ENCODE measurements at places on chromosomes 6 and 20.

DNA sequence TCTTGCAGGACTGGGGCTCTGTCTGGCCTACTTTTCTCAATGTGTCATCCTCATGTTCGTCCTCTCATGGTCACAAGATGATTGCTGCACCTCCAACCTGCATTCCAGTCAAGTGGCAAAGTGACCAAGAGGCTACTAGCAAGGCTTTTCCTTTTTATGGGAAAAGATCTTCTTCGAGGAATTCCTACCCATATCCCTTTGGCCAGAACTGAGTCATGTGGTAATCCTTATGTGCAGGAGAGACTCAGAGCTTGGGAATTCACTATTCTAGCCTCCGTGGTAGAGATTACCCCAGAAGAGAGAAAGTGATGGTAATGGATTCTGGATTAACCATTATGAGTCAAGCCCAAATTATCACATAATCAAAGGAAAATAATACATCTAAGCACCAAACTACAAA is 162.7 kb downstream of the KCNQ5 start:
- no peak for DNase-seq

- no peak for DNase-seq
Measured at GRCh38 chr20:11672959-11673358, 244.7 kb upstream of the BTBD3 start.

- DNase-seq, result no peak
Measured at GRCh38 chr6:38877721-38878120, 162.6 kb downstream of the DNAH8 start.

- DNase-seq, result no peak
Measured at GRCh38 chr20:62141043-62141396, 2.2 kb downstream of the PSMA7 start.

DNA sequence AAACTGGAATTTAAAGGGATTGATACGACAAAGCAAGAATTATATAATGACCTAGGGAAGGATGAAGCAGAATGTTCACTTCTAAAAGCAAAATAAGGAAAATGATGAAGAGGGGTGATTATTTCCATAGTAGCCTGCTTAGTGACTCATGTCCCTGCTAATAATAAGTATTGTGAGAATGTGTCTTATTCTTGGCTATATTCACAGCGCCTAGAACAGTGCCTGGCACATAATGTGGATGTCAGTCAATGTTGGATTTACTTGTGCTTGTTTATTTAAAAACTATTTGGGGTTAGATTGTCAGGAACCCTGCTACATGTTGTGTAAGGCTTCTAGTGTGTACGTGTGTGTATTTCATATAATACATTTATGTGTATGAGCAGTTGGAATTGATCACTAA is 85.1 kb downstream of the ZFAND3 start:
- DNase-seq, result no peak

- DNase-seq, result no peak
Measured at GRCh38 chr20:37382482-37383120, 36.7 kb downstream of the SRC start.

DNA sequence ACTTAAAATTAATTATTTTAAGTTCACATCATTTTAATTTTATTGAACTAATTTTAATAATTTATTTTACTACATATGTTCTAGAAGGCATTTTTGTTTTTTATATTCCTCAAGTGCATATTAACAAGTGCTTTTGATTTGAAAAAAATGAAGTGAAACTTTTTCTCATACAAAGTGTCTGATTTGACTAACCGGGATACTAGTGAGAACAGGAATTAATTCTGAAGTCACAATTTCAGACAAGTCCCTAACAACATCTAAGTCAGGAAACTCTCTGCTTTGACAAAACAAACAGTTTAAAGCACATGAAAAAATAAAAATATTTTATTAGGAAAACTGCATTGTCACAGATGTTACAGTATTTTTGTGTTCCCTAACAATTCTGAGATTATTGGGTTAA is 1166.3 kb upstream of the CITED2 start:
- DNase-seq, result no peak

- DNase-seq, result no peak
Measured at GRCh38 chr20:33578510-33578909, 83.6 kb upstream of the C20orf144 start.

DNA sequence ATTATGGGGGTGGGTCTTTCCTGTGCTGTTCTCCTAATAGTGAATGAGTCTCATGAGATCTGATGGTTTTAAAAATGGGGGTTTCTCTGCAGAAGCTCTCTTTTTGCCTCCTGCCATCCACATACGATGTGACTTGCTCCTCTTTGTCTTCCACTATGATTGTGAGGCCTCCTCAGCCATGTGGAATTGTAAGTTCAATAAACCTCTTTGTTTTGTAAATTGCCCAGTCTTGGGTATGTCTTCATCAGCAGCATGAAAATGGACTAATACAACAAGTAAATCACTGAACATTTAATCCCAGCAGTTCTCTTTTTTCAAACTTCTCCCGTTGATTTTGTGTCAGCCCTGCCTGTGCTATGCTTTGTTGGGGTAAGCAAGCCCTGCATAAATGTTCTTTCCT is 95.2 kb downstream of the FAM217A start:
- DNase-seq, result no peak

DNA sequence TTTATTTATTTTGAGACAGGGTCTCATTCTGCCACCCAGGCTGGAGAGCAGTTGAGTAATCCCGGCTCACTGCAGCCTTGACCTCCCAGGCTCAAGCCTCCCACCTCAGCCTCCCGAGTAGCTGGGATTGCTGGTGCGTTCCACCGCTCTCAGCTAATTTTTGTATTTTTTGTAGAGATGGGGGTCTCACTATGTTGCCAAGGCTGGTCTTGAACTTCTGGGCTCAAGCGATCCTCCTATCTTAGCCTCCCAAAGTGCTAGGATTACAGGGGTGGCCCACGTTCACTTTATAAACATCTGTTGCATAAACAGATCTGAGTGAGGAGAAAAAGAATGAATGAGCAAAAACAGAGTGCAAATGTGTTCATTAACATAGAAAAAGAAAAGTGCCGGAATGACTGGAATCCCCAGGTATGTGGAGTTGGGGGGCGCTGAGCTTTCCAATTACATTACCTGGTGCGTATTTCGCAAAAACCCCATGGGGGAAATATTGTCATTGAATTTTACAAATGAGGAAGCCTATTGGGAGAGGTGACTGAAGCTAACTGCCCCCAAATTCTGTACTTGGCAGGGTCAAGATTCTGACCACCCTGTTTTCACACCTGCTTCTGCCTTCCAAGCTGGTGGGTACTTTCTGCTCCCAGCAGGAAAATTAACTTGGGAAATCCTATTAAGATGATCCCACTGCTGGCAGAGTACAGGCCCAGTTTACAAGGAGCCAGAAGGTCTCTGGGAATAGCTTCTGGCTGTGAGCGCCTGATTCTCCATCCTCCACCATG is 207.7 kb upstream of the JARID2 start:
- no peak for DNase-seq

GRCh38 chr6:162151021-162151665 is 576.4 kb downstream of the PRKN start:
- DNase-seq, result no peak

- no peak for DNase-seq
Measured at GRCh38 chr20:4120921-4121321, 105.6 kb upstream of the RNF24 start.

GRCh38 chr6:127118298-127119101 is at the start of gene RSPO3:
Gene RSPO3 (plus strand): TSS chr6:127118671. CDS start chr6:127119193, 522 bp downstream.
- DNase-seq, result no peak

GRCh38 chr6:6453186-6453585 is 132.7 kb upstream of the F13A1 start:
- DNase-seq, result no peak

DNA sequence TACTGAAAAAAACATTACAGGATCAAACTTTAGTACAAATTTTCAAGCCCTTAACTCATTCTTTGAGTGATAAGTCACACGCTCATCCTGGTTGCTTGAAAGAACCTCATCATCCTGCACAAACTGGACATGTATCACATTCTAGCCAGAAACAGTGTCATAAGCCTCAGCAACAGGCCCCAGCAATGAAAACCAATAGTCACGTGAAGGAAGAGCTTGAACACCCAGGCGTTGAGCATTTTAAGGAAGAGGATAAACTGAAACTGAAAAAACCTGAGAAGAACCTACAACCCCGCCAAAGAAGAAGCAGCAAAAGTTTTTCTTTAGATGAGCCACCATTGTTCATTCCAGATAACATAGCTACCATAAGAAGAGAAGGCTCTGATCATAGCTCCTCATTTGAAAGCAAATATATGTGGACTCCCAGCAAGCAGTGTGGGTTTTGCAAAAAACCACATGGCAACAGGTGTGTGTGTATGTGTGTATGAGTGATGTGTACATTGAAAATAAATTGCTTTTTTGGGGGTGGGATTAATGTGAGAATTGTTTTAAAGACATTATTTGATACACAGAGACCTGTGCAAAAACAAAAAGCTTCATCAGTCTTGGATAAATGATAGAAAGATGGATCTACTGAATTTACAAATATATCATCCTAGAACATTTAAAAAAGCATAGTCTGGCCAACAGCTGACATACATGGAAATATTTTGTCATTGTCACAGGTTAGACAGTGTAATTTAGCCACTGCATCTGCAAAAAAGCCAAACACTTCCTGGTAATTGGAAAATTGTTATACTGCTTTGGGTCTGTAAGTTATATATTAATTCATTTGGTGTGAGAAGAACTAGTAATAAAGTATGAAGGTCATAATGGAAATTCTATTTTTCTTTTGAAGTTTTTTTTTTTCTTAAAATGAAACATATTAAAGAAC is 50.1 kb downstream of the PHF3 start:
- no peak for DNase-seq

DNA sequence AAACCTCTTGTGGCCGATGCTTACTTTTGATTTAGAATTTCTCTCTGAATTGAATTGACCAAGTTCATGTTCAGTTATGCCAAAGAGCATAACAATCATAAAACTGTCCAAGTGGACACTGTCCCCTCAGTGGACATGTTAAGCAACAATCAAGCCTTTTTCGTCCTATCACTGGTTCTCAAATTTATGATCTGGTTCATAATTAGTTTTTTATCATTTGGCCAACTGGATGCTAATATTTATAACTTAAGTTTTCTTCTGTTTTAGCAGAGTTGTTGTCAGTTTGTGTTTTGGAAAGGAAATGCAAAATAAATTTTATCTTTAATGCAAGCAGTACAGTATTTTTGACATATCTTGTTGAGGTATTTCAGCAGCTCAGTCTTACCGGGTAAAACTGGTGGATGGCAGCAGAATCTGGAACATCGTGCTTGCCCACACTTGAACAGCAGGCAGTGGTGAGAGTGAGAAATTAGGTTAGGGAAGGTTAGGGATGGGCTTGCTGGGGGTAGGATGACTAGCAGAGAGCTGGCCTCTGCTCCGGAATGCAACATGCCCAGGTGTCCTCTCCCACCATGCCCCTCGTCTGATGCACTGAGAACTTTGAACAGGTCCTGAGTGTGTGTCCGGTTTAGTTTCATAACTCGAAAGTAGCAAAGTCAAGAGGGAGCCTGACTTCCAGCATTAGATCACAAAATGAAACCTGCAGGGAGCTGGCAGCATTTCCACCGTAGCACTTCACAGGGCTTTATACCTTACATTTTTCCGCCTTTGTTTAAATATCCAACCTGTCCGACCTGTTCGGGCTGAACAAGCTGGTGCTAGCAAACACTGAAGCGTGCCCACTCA is 93.1 kb downstream of the RREB1 start:
- no peak for DNase-seq

- no peak for DNase-seq
Measured at GRCh38 chr6:143014764-143015163, 45.9 kb upstream of the AIG1 start.

GRCh38 chr6:143295932-143296331 is 154.6 kb downstream of the ADAT2 start:
- DNase-seq, result no peak

GRCh38 chr6:99993146-99993532 is 884 bp downstream of the MCHR2 start:
- no peak for DNase-seq

GRCh38 chr20:34388000-34388399 is 24.9 kb downstream of the ITCH start:
- no peak for DNase-seq

- no peak for DNase-seq
Measured at GRCh38 chr20:13102694-13103093, 93.9 kb downstream of the SPTLC3 start.

GRCh38 chr20:13610184-13610583 is 28.5 kb downstream of the TASP1 start:
- no peak for DNase-seq

DNA sequence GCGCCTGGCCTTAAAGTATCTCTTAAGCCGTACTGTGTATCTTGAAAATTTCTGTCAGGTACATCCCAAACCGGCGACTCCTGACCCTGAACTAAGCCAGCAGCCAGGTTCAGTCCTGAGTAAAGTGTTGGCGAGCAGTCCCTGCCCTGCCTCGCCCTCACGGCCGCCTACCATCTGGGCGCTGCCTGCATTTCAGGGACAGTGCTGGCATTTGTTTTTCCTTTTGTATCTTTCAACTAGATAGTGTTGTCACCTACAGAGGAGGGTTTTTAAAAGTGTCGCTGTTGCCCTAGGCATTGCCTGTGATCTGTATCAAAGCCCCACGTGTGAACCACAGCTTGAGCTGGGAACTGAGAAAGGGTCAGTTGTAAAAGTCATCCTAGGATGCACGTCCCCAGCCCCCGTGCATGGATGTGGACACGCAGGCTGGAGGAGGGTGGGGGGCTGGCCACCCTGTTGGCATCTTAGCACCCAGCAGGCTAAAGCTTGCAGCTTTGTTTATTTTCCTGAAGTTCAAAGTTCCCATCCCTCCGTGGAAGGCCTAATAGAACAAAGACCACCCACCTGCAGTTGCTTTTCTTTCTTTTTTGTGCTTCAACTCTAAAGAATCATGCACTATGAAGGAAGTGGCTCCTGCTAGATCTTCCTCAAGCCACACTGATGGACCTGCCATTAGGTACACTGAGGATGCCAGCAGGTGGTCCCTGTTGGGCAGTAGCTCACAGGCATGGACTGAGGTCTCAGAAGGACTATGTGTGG is 136.8 kb downstream of the ZDHHC14 start:
- no peak for DNase-seq

DNA sequence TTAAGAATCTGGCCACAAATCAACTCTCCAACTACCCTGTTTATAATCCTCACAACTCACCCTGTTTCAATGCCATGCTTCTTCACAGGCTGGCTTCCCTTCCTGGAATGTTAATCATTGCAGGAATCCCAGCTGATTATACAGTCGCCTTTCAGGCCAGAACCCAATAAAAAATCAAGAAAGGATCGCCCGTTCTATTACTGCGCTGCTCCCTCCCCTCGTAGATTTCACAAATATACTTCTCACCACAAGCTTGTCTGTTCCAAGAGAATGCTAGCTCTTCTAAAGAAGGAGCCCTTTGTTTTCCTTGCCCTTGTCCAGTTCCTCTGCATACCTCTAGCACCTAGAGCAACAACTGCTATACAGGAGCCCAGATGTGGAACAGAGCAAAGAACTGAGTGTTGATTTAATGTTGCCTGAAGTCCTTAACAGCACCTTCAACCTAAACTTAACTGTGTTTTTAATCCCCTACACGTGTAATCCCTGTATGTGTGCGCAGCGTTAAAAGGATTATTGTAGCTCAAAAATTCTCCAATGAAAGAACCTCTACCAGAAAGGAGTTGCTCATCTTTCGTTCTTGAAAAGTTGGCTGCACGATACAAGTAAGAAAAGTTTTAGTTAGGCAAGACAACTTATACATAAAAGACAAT is 988 bp downstream of the ECHDC1 start:
- DNase-seq, result no peak
